ENCODE measurements at places on chromosomes 16 and 17.
A peak's percentile ranks its signal among the peaks of the same experiment; 100 is the strongest.

- DNase-seq = peak; percentile 8
These were observed 3.0 kb upstream of the ADAMTS18 start for GRCh38 chr16:77437859-77438258.

DNA sequence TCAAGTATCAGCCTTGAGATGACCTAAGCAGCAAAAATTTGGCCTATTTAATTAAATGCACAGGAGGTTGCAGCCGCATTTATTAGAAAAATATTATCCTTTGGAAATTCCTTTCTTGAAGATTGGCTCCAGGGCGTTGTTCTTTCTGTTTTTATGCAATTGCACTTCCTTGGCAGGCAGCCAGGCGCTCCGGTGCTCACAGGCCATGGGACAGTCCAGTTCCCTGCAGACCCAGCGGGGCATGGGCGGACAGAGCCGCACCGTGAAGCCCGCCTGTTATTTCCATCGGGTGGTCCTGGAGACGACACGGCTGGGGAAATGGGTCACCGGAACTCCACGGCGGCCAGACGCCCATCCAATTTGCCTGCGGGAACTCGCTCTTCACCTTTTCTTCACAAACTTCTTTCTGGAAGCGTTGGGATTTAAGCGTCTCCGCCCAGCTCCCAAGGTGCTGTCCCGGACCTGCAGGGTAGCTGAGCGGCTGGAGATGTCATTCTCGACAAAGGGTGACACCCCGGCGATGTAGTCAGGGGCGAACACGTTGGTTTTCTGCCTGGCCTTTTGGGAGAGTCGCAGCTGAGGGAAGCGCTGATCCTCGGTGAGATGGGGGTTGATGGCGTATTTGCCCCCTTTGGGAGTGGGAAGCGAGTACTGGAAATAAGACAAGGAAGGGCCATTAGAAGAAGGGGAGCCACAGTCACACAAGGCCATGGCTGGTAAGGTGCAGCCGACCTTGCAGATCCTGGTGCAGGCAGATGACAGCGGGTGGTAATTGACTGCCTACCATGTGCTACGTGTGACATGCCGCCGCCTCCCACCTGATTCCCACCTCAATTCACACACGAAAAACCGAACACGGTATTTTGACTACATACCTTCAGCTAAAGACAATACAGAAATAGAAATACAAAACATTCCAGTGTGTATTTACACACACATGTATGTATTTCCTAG, 12.5 kb downstream of the NOB1 start:
- DNase-seq = no peak

- DNase-seq = no peak
These were observed 37.0 kb downstream of the RAB11FIP4 start for GRCh38 chr17:31428512-31428911.

- DNase-seq = no peak
These were observed 190.2 kb upstream of the CDH11 start for GRCh38 chr16:65312071-65312470.

DNA sequence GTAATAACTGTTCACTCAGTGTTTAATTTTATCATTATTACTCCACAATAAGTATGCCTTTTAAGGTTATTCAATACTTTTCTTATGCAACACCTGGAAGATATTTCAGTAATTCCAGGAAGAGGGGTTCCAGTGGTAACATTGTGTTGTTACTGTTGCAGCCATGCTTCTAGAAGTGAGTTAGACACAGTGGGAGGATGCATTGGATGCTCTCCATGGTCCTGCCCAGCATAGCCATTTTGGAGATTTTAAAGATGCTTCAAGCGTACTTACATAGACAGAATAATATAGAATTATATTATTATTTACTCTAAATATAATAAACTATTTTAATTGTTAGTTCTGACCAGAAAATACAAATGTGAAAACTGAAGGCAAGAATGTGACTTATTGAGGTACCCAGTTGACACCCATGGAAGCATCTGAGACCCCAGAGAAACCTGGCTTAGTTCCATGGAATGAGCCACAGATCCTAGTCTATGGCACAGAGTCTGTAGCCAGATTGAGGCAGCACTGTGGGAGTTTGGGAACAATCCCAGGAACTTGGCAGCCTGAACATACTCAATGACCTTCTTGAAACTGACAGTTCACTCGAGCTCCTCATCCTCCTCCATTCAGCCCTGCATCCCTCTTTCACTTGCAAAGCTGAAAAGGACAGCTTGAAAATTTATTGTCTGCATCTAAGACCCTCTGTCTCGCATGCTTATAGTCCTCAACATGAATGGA, 190.1 kb upstream of the HS3ST4 start:
- DNase-seq = no peak

DNA sequence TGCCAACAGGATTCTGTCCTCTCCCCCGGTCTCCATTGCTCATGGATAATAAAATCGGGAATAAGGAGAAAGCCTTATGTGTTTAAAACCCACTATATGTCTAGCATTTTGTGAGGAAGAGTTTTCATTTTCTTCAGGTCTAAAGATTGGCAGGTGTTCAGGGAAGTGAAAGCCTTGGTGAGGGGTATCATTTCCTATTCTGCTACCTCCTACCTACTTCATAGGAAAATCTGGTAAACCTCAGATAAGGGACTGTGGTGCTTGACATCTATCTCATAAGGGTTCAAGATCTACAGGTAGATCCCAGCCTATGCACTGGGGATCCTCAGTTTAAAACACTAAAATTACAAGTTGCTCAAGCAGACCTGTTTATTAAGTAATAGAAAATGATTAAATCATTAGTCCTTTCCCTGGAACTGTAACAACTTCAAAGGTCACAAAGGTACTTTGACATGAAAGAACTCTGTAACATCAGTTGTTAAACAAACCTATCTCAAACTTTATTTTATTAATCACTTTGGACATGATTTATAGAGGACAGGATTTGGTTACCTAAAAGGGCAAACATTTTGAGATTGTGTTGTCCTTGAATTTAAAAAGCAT, 6.5 kb downstream of the MOSMO start:
- DNase-seq = no peak
